ENCODE measurements at places on chromosomes 6 and 20.

DNA sequence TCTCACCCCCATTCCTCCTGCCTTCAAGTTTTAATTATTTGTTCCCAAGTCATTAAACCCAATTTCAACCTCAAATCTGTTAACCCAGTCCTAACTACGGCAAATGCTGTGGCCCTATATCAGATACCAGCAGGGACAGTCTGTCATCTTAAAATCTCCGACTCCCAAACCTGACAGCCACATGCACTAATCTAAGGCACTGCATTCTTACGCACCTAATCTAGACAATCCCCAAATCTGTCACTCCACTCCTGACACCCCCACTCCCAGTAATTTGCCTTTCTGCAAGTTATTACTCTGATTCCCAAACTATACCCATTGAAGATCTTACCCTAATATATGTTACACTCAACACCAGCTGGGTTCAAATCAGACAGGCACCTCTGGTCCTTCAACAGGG is 2.5 kb downstream of the MTCH1 start:
- DNase-seq, result no peak

DNA sequence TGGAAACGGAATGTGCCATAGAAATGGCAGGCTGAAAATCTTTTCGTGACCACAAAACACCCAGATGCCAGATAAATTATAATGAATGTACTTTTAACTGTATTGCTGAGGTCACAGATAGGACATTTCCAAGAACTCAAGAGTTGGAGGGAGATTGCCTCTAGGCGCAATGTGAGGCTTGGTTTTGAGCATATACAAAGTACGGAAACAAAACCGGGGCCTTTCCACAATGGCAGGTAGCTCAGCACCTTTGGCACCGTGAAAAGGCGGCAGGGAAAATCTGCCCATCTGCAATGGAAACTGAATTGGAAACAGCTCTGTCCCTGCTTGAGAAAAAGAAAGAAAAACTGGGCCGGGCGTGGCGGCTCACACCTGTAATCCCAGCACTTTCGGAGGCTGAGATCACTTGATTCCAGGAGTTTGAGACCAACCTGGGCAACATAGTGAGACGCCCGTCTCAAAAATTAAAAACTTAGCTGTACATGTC is 10.5 kb upstream of the C20orf144 start:
- peak; percentile 25 for DNase-seq

GRCh38 chr6:24600903-24601302 is 45.1 kb downstream of the KIAA0319 start:
- DNase-seq, result no peak

- no peak for DNase-seq
Measured at GRCh38 chr20:33281550-33282146, 1.4 kb upstream of the BPIFB1 start.

- DNase-seq, result no peak
Measured at GRCh38 chr6:37725957-37726356, 28.3 kb upstream of the MDGA1 start.

DNA sequence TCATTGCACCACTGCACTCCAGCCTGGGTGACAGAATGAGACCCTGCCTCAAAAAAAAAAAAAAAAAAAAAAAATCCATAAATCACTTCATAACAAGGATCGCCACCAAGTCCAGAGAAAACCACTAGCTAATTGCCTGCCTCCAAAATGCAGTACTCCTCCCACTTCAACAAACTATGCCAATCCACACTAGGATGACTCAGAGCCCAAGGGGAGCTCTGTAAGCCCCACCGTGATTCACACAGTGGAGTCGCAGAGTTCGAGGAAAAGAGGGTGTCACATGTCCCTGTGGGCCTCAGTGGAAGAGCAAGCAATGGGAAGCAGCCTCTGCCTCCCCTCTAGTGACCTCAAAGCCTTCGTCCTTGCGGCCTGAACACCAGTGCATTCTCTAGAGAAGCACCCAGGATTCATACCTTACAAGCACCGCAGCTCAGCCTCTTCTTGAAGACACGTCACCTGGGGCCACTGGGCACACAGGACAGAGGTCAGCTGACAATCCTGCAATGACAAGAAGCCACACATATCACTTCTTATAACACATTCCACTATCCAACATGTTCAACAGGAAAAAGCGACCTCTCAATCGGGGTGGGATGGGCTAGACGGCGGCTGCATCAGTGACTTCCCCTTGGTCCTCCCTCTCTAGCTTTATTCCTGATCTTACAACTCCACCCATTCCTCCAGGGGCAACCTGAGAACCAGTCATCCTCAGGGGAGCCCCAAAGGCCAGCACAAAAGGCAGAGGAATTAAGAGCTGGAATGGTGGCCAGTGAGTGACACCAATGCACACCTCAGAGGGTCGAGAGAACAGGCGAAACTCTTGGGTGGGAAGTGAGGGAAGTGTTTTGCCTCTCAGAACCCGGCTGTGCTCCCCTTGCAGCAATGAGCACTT is 8.9 kb downstream of the SNHG17 start:
- no peak for DNase-seq

GRCh38 chr6:39934131-39934757 is at the start of gene MOCS1:
Gene MOCS1 (minus strand): TSS chr6:39934462. CDS start chr6:39934417, 45 bp downstream.
- peak; percentile 80 for DNase-seq

GRCh38 chr6:166361077-166361429 is 18.7 kb upstream of the SFT2D1 start:
- no peak for DNase-seq

GRCh38 chr6:11143394-11144371 is 32.2 kb upstream of the ERVFRD-1 start:
- DNase-seq, result no peak

- DNase-seq, result no peak
Measured at GRCh38 chr6:338815-339262, 46.6 kb downstream of the DUSP22 start.

- DNase-seq, result no peak
Measured at GRCh38 chr6:35968821-35969220, 47.9 kb upstream of the SRPK1 start.

DNA sequence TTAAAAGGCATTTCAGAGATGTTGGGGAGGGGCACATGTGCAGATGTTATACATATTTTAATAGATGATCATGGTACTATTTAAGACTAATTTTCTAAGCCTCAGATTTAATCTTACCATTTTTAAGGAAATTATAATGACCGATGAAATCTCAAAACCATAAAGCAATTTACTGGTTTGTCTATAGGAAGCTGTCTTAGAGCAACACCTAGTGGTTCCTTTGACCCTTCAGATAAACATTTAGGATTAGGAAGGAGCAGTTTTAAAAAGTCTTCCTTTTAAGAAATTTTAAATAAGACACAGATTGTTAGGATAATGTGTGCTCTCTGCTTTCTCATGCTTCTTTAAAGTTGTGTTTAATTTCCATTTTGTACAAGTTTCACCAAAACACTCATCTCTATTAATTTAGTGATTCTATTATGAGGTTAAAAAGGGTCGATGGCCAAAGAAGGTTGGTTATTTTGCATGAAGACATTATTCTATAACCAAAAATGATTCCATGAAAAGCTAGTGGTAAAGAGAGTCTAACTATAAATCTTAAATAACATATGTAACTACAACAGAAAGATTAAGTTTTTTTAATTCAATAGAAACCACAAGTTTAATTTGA is 376.4 kb downstream of the HACE1 start:
- DNase-seq, result no peak

DNA sequence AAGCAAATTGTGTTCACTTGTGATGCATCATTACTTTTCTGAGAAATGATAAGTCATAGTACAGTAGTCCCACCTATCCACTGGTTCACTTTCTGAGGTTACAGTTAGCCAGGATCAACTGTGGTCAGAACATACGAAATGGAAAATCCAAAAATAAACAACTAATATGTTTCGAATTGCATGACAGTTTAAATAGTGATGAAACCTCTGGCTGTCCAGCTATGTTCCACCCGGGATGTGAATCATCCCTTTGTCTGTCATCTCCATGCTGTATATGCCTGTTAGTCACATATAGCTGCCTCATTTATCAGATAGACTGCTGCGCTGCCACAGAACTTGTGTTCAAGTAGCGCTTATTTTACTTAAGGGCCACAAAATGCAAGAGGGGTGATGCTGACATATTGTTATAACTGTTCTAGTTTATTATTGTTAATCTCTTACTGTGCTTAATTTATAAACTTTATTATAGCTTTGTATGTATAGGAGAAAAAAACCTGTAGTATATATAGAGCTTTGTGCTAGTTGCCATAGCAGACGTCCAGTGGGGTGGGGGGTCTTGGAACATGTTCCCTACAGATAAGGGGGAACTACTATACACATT is 29.2 kb downstream of the AFDN start:
- DNase-seq, result no peak

GRCh38 chr20:63708301-63709148 is 686 bp downstream of the ZGPAT start:
- no peak for DNase-seq

DNA sequence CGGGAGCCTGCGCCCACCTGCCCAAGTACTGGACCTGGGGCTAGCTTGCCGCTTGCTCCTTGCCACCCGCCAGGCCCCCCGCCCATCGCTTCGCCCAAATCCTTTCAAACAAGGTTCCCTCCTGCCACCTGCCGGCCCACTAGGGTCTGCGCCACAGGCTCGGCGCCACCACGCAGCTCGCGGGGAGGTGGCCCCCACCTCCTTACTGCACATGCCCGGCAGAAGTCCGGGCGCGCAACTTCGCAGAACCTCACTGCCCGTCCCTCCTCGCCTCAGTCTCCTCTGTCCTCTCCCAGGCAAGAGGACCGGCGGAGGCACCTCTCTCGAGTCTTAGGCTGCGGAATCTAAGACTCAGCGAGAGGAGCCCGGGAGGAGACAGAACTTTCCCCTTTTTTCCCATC is 11.2 kb downstream of the GNAS-AS1 start:
- DNase-seq, result peak; percentile 75

GRCh38 chr6:155628306-155628705 is 172.7 kb upstream of the NOX3 start:
- no peak for DNase-seq

DNA sequence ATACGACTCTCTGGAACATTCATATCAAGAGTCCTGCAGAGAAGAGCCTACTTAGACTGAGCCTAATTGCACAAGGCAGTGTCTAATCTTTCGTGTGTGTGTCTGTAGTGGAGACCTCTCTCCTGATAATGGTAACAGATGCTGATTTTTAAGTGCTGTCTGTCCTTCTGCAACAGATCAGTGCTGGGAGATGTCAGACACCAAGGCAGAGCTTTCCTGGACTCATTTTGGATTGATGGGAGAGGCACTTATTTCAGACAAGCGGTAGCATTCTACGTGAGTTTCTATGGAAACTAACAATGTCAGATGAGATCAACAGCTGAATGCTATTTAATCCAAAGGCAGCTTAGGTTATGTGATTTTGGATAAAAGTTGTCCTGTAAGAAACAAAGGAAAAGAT is 167.6 kb downstream of the PLCB4 start:
- DNase-seq, result no peak

DNA sequence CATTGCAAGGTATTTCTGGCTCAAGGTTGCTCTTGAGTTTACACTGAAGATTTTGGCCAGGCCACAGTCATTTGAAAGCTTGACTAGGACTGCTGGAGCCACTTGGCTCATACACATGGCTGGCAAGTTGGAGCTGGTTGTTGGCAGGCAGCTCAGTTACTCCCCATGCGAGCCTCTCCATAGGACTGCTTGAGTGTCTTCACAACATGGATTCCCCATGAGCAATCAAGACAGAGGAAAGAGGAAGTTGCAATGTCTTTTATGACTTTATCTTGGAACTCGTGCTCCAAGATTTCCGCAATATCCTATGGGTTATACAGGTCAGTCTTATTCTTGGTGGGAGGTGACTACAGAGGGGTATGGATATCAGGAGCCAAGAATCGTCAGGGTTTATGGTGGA is 1.4 kb upstream of the MANBAL start:
- no peak for DNase-seq

- peak; percentile 75 for DNase-seq
Measured at GRCh38 chr20:3071610-3072529, at the start of gene OXT. Gene OXT (plus strand): TSS chr20:3071620. CDS start chr20:3071656, 36 bp downstream.

DNA sequence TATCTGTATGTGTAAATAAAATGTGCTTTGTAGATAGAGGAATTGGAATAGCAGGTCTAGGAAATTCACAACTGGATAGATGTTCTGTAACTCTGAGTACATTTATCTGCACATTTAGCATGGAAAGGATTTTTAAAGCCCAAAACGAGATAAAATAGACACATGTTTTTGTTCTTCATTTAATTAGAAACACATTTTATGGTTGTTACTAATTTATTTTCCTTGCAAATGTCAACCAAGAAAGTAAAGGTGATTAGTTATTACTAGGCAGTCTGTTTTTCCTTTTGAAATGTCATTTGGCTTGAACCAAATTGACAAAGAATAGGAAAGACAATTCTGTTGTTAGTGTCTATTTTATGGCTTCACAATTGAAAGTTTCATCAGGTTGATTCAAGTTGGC is 769 bp downstream of the PRL start:
- no peak for DNase-seq

GRCh38 chr6:128032042-128032441 is 131.2 kb upstream of the THEMIS start:
- DNase-seq, result no peak

DNA sequence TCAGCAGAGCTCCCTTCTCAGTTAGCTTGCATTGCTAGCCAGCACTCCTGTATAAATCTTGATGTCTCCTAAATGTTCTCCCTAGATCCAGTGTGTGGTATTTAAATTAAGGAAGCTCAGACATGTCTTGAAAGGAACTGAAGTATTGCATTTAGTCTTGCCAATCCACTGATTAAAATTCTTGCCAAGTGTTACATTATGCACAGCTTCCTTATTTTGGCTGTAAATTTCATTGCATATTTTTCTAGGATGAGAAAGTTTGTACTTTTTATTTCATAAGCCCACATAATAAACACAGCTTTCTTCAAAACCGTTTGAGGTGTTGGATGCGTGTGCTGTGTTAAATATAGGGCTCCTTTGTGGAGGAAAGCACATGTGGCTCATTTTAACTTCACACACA is 329.8 kb upstream of the FLRT3 start:
- no peak for DNase-seq

DNA sequence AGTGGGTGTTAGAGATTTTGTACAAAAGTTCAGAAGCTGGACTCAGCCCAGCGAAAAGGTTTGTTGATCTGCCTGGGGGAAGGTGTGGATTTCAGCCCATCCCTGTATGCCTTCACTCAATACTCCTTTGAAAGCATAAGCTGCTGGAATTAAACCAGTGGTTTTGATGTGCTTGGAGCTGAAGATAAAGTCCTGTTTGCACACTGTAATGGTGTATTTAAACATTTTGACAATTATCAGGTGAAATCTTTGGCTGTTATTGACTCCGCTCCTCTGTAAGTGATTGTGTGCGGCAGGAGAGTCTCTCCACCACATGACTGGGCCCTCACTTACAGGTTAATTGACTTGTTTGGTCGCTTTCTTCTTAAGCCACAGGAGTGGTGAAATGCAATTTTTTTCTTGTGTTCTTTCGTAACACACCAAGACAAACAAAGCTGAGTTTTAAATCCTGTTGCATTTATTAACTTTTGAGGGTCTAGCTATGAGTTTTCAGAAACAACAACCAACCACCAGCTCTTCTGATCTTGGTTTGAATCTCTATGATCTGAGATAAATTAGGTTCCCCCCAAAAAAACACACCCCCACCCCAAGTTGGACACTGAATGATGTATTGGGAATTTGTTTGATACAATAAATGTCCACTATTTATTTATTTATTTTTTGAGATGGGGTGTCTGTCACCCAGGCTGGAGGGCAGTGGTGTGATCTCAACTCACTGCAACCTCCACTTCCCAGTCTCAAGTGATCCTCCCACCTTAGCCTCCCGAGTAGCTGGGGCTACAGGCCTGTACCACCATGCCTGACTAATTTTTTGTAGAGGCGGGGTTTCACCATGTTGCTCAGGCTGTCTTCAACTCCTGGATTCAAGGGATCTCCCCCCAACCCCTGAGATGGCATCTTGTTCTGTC is 46.3 kb upstream of the NCOA3 start:
- no peak for DNase-seq

Measured in right forelimb (tissue), 1 donor.